ENCODE measurements at places on chromosomes 13 and 19. TPM values are rescaled to one million over a fixed set of nuclear protein-coding genes. Genes with fewer than 3 reads are reported as not detected.

DNA sequence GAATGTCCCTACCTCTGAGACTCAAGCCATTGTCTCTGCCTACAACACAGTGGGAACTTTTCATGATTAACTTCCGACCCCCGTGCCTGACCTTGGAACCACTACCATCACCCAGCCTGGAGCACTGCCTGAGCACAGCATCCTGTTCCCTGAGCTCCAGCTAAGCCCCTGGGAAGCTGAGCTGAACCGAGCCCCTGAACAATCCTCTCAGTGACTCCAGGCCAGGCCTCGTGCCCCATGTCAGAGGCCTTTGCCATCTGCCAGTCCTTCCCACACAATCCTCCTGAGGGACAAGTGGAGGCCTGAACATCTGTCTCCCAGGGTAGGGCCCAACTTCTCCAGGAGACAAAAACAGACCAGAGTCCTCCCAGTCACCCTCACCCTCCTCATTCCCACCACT, 17.5 kb downstream of the CEACAM3 start:
- peak; percentile 4 for DNase-seq

DNA sequence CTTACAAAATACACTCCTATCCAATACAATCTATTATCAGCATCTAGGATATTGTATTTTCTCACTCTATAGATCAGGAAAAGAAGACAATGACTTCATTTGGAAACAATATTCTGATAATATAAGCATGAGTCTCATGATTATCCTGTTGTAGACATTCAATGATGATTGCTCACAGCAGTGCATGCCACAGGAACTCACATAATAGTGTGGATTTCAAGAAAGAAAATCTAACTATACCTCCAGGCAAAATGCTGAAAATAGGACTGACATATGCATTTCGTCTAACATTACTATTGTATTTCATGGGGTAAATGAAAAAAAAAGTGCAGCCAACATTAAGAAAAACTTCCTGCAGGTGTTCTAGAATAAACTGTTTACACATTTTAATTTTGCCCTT, 122.6 kb downstream of the POSTN start:
- no peak for DNase-seq

DNA sequence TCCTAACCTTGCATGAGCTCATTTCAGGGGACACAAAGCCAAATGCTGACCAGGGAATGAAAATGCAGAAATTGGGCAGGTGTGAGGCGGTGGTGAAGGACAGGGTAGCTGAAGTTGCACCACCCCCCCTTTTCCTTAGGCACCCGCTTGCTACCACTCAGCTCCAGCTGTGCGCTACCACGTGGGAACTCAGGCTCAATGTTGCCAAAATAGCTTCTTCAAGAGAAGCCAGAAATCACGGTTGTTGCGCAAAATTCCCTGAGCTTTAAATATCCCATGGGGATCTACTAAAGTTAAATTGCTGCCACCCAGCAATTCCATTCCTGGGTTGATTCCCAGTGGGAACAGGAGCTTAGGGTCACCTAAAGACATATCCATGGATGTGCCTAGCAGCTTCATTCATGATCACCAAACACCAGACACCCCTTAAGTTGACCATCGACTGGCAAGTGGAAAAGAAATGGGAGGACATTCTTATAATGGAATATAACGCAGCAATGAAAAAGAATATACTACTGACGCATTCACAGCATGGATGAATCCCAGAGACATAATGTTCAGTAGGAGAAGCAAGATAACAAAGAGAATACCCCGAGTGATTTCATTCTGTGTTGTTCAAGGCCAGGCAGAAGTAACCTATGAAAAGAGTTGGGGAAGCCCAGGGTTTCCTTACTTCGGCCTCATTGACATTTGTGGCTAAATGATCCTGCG, 12.8 kb upstream of the ADGRL1 start:
- no peak for DNase-seq

DNA sequence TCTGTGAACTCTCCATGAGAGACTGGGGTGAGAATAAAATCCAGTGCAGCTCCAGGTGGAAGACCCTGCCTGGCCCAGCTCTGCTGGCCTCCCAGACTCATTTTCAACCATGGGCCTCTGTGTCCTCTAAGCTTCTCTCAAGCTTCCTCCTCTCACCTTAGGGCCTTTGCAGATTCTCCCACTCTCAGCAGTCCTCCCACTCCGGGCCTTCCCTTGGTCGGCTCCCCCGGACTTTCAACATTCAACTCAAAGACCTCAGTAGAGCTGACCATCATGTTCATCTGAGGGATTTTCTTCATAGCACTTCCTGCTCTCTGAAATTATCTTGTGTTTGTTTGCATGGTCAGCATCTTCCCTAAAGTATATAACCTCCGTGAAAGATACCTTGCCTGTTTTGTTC, 370.5 kb upstream of the ZNF507 start:
- DNase-seq, result no peak

Gene C1QTNF9B
- not detected for total RNA-seq

Gene KLK8
- not detected for total RNA-seq

Gene ZFR2
- not detected for total RNA-seq

- no peak for DNase-seq
Measured at GRCh38 chr19:42274065-42274682, 5.1 kb downstream of the CIC start.

DNA sequence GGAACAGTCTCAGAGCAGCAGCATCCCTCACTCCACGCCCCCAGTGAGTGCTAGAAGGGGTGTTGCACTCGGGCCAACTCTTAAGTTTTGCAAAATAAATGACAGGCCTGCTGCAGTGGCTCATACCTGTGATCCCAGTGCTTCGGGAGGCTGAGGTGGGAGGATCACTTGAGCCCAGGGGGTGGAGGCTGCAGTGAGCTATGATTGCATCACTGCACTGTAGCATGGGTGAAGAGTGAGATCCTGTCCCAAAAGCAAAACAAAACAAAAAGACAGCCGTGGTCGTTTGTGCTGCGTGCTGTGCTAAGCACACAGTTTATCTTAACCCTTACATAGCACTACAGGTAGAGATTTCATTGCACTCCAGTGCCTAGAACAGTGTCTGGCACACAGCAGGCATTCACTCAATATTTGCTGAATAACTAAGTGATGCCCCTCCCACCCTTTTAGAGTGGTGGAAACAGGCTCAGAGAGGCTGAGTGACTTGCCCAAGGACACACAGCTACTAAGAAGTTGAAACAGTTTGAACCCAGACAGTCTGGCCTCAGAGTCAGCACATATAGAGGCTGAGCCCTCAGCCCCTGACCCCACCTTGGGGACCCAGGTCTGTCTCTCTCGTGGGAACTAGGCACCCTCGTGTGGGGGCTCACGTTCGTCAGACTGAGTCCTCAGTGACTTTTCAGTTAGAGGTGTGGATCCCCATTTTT, 18.3 kb downstream of the KCNC3 start:
- DNase-seq, result peak; percentile 56

DNA sequence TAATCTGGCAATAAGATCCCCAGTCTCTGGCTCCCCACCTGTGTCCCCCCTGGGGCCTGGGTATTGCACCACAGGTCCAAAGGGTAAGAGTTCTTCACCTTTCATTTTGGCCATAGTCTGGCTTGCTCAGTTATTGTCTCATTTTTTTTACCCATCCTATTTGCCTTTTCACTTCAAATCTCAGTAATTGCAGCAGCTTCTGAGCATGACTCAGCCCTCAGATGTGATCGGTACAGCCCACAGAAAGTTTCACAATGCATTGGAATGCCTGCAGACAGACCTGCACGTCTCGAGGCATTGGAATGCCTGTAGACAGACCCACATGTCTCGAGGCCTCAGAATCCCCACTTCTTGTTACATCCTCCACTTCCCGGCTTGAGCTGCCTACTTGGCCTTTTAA, 173.6 kb downstream of the NUFIP1 start:
- DNase-seq, result peak; percentile 90

GRCh38 chr19:5480427-5480836, 25.2 kb downstream of the ZNRF4 start:
- peak; percentile 34 for DNase-seq

DNA sequence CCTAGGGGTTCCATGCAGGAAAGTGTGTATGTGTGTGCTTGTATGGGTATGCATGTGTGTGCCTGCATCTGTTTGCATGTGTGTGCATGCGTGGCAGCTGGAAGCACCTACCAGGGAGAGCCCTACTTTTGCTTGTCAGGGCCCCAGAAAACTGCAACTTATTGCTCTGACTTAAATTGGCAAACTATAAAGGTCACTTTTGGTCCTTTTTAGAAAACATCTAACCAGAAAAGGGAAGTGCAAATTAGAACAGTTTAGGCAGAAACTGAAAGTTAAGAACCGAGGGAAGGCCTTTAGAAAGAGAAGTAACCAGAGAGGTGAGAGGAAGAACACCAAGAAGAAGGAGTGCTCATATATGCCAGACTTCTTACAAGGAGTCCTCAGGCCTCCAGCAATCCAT, 32.5 kb downstream of the DLEU7 start:
- no peak for DNase-seq

DNA sequence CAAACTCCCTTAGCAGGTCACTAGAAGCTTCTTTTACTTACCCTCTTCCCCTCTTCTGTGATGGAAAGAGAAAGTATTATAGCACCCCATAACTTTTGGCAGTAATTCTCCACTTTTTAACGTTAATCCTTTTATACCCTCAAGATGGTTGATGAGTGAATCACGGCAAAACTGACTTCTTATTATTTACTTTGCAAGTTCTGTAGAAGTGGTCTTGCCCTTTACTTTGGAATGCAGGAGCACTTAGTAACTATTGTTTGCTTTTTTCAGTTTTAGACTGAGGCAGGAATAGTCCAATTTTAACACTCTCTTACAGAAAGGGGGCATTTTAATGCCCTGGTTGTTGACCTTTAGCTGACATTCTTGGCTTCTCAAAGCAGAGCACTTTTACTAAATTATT, 260.1 kb downstream of the LMO7 start:
- DNase-seq, result no peak

DNA sequence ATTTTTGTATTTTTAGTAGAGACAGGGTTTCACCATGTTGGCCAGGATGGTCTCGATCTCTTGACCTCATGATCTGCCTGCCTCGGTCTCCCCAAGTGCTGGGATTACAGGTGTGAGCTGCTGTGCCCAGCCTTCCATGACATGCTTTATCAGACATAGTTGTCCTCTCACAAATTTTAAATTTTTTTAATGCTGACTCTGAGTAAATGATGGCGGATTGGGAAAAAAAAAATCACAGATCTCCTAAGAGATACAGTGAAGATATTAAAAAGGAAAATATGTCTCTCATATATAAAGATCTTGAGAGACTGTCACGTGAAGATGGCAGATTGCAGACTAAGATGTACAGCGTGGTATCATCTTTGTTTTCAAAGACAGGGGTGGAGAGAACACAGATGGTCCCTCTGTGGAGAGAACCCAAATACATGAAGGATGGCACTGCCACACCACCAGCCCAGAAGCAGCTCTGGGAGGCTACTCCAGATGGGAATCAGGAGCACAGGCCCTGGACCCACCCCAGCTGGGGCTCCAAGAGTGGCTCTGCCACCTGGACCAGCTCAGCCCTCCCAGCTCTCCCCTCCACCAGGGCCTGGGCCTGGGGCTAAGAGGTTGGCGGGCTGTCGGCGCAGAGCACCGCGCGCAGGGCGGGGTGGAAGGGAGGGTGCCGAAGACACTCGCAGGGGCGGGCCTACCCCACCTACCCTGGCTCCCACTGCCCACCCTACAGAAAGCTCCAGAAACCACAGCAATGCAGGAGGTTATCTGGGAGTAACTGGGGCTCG, 20.0 kb upstream of the CCNP start:
- no peak for DNase-seq

Gene STARD13
- total RNA-seq, result 28.2 TPM

Gene LILRB1
- total RNA-seq, result not detected

Gene LENG1
- 5.3 TPM for total RNA-seq

GRCh38 chr13:98581381-98581780, 4.5 kb upstream of the STK24 start:
- peak; percentile 67 for DNase-seq

- no peak for DNase-seq
Measured at GRCh38 chr19:28363254-28363653, 849.7 kb downstream of the UQCRFS1 start.

- peak; percentile 66 for DNase-seq
Measured at GRCh38 chr19:38893341-38893771, 6.1 kb downstream of the SIRT2 start.

DNA sequence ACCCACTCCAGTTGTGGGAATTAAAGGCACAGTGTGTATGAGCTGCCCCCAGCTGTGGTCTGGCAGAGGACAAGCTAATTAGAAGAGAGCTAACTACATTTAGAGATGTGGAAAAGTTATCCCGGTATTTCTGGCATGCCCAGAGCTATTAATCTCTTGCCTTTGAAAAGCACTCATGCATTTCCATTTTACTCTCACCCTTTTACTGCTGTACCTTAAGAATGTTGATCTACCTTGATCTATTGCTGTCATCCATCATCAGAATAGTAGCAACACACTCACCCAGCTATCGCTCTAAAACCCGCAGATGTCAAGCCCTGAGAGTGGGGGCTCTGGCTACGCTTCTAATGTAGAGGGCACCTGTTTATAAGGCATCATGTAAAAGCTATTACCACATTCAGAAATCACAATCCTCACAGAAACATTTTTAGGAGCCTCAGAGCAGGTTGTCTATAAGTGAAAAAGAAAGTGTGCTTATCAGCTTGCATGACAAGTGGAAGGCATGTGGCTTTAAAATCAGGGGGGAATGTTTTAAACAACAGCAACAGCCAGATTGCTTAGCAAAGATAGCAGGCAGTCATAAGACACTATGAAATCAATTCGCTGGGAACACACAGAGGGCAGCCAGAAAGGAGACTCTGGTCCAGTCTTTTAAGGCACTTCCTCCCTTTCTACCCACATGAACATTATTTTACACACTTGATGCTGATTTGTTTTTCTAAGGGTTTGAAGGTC, 224.2 kb upstream of the IRS2 start:
- DNase-seq, result no peak

Gene AP1M2
- total RNA-seq, result 0.29 TPM

GRCh38 chr13:67150608-67151007, 79.5 kb downstream of the PCDH9 start:
- DNase-seq, result no peak
